Right renal pelvis (tissue), 4 donors: ENCODE measurements at places on chromosomes 7 and 10. TPM values are rescaled to one million over a fixed set of nuclear protein-coding genes. Genes with fewer than 3 reads are reported as not detected.

- DNase-seq = no peak
Measured at GRCh38 chr7:144024213-144024612, 24.1 kb downstream of the OR6B1 start.

DNA sequence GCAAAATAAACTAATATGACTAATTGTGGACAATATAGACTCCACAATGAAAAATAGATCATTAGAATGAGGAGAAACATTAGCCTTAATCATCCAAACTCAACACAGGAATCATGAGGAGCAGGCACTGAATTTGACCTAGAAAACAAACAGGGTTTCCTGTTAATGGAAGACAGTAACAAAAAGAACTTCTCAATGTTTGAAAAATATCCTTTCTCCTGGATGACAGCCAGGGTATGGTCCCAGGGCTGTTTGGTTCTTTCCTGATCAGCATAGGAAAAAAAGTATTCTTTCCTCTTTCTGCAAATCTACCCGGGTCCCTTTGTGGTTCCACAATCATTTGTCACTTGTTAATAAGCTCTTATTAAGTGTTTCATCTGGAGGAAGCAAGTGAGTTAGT lies 145.3 kb upstream of the SVIL start:
- no peak for DNase-seq

- peak; percentile 60 for DNase-seq
Measured at GRCh38 chr10:12960334-12960898, 41.1 kb downstream of the CCDC3 start.

GRCh38 chr7:48154792-48155413 lies 16.4 kb upstream of the ABCA13 start:
- DNase-seq = no peak

GRCh38 chr7:92421676-92422435 lies 25.4 kb upstream of the GATAD1 start:
- peak; percentile 14 for DNase-seq

ANXA8 gene
- polyA plus RNA-seq = 0.40 TPM

MEST gene
- polyA plus RNA-seq = 812 TPM

GRCh38 chr10:94546049-94546900 lies 687 bp downstream of the HELLS start:
- DNase-seq = no peak

GRCh38 chr7:98202367-98203195 lies 8.7 kb upstream of the BHLHA15 start:
- DNase-seq = no peak

AGBL3 gene
- 11.0 TPM for polyA plus RNA-seq

DNA sequence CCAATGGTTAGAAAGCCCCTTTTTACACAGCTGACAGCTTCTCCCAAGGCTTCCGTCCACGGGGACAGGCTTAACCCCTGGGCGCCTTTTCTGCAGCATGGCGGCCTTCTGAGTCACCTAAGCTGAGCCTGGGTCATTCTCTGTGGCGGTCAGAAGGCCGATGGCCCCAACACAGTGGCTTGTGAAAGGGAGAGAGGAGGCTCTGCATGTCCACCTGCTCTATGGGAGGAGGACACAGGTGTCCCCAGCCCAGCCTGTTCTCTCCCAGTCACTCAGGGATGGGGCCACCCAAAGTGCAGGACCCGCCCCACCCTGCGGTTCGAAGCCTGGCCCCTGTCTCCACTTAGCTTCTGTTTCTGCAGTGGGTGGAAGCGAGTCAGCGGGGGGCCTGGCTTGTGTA lies 20.4 kb upstream of the TTYH3 start:
- no peak for DNase-seq

DNA sequence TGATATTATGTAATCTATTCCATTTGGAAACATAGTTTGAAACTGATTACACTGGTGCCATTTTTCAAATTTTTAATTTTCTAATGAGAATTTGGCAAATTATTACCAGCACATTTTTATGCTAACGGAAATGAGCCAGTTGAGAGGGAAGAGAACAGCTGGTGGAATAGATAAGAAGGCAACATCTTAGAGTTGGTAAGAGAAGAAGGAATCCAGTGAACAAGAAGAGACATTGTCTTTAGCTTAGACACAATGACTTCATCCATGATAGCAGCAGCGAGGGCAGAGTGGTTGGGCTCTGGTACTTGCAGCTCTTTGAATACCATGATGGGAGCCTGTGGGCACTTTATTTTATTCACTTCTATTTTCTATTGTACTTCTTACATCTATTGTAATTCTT lies 89.6 kb downstream of the CHRM2 start:
- DNase-seq = no peak

DNA sequence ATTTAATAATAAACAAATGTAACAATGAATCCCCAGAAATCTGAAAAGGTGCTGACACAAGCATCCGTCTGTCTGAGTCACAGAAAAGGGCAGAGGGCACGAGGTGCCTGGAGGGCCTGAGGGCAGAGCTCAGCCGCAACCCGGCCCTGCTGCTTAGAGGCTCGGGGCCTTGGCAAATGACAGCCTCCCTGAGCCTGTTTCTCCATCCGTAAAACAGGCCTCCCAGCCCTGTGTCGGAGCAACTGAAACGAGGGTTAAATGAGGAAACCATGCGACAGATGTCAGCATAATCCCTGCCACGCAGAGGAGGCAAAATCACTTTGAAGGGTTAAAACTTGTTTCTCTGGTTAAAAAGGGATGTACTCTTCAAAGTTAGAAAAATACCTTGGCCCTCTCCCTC lies 24.9 kb downstream of the NUDT1 start:
- no peak for DNase-seq

DNA sequence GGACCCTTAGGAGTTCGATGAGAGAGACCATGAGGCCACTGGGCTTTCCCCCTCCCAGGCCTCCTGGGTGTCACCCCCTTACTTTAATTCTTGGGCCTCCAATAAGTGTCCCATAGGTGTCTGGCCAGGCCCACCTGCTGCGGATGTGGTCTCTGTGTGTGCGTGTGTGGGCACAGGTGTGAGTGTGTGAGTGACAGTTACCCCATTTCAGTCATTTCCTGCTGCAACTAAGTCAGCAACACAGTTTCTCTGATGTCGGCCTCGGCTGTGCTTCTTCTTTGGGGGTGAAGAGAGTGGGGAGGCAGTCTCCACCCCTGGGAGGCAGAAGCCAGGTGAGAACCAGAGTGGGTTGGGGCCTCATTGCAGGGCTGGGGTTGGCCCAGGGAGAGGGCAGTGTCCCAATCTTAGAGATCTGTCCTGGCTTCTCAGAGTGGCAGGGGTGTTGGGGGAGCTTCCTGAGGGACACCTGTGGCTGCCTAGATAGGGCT lies 1.5 kb downstream of the PVRIG start:
- no peak for DNase-seq

DNA sequence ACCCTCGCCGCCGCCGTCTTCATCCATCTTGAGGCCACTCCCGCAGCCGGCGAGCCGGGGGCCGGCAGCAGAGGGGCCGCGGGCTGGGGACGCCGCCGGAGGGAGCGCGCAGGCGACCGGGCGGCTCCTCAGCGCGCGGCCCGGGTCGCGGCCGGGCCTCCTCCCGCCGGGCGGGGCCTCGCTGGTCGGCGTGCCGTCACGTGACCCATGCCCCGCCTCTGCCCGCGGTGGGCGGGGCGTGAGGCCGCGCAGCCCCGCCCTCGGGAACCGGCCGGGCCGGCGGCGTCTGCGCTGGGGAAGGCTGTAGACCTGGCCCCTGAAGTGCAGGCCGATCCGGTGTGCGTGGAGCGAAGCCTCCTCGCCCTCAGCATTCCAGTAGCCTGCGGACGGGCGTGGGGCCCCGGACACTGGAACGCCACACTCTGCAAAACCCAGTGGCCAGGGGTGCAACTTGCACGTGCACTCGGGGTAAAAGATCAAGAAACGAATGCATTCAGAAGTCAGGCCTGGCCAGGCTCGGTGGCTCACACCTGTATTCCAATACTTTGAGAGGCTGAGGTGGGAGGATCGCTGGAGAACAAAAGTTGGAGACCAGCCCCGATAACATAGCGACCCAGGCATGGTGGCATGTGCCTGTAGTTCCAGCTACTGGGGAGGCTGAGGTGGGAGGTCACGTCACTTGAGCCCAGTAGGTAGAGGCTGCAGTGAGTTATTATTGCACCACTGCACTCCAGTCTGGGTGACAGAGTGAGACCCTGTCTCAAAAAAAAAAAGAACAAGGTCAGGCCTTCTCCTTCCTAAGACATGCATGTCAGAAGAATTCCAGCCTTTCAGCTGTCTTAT lies at the start of gene CYTH3:
TSS of gene CYTH3 (minus strand) at position 144 of the 843 bp plus-strand sequence. CDS start at position 27, 117 bp downstream.
- DNase-seq = peak; percentile 75

ATRNL1 gene
- 21.9 TPM for polyA plus RNA-seq

- no peak for DNase-seq
Measured at GRCh38 chr10:28505359-28505959, 27.5 kb upstream of the WAC start.

PDE6C gene
- polyA plus RNA-seq = 0.33 TPM

WASL gene
- 93.9 TPM for polyA plus RNA-seq

- no peak for DNase-seq
Measured at GRCh38 chr10:7933262-7933661, 115.0 kb downstream of the TAF3 start.

- DNase-seq = peak; percentile 47
Measured at GRCh38 chr10:49009199-49009979, 69.7 kb upstream of the LRRC18 start.

LRRC18 gene
- 0.18 TPM for polyA plus RNA-seq

CACNB2 gene
- 3.3 TPM for polyA plus RNA-seq

PTN gene
- polyA plus RNA-seq = 163 TPM

DNA sequence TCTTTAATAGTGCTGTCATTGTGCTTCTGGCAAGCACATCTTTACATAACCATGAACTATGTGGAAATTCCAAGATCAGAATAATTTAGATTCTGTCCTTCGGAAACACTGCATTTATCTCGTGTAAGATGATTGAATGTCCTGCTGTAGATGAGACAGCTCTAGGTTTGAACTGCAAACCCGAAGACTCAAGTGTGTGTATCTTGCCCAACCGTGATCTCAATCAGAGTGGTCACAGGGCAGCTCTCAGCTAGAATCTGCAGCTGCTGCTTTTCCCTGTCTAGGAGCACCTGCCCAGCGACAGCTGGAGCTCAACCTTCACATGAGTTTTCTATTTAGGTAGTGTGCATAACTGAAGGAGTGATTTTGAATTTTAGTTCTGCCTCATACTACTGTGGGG lies 17.5 kb upstream of the KIF20B start:
- no peak for DNase-seq

GRCh38 chr7:139936760-139937310 lies 107.8 kb downstream of the TBXAS1 start:
- DNase-seq = no peak

- DNase-seq = no peak
Measured at GRCh38 chr7:7701527-7701926, 16.9 kb downstream of the RPA3 start.

ZNF488 gene
- polyA plus RNA-seq = 7.8 TPM

ATP6V0A4 gene
- polyA plus RNA-seq = 76.9 TPM

GRCh38 chr10:31317652-31318381 lies 1.2 kb upstream of the ZEB1 start:
- DNase-seq = peak; percentile 26

FAM53B gene
- 28.1 TPM for polyA plus RNA-seq

DNA sequence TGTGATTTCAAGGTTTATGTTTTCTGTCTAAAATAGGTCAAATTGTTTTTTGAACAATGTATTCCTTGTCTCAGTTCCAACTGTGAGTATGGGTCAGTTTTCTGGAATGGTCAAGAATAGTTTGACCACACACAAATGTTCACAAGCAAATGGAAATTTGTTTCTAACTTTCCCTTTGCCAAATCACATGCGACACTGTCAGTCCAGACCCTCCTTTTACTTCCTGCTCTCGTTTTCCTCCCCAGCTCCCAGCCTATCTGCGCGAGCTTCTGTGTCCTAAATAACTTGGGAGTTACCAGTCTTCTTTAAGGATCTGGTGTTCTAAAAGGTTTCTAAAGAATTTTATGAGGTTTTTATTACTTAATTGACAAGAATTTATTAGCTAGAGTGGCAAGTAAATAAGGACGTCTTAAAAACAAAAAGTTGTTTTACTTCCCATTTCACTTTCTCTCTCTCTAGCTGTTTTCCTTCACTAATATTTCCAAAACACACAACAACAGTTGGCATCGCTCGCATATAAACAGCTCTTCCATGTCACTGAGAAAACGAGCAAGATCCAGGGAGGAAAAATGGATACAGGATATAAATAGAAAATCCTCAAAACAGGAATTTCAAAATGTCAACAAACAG lies 266.1 kb upstream of the KLF6 start:
- peak; percentile 63 for DNase-seq

- DNase-seq = no peak
Measured at GRCh38 chr10:80471001-80471400, 16.9 kb downstream of the TSPAN14 start.

SFXN3 gene
- 22.5 TPM for polyA plus RNA-seq

SLC26A4 gene
- 7.9 TPM for polyA plus RNA-seq

SLK gene
- polyA plus RNA-seq = 68.4 TPM

CYP2E1 gene
- polyA plus RNA-seq = 0.46 TPM

DNA sequence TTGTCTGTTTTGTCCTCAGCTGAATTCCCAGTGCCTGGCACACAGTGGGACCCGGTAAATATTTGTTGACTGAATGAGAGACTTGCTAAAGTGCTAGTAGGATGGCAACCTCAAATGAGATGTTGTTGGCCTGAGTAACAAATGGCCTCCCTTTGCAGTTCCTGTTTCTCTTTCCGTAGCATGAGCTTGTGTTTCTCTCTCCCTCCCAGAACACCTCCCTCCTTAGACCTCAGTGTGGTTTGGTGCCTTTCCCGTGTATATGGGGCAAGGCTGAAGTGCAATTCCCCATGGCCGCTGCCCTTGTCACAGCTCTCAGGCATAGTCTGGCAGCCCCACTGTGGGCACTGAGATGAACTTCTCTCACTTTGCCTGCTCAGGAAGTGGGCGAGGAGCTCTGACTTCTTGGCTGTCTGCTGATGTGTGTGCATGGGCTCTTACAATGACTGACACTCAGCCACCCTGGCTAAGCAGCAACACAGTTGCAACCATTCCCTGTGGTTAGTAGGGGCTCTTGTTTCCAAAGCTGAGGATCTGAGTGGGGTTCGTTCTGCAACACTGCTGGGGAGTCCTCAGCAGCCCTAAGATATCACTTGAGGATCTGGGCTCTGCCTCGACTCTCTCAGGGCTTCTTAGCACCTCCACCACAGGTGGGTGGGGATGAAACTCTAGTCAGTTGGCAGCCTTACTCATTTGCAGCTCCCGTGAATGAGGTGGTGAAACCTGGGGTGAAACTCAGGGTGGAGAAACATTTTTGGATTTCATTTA lies 136.1 kb downstream of the ICA1 start:
- DNase-seq = no peak

DNA sequence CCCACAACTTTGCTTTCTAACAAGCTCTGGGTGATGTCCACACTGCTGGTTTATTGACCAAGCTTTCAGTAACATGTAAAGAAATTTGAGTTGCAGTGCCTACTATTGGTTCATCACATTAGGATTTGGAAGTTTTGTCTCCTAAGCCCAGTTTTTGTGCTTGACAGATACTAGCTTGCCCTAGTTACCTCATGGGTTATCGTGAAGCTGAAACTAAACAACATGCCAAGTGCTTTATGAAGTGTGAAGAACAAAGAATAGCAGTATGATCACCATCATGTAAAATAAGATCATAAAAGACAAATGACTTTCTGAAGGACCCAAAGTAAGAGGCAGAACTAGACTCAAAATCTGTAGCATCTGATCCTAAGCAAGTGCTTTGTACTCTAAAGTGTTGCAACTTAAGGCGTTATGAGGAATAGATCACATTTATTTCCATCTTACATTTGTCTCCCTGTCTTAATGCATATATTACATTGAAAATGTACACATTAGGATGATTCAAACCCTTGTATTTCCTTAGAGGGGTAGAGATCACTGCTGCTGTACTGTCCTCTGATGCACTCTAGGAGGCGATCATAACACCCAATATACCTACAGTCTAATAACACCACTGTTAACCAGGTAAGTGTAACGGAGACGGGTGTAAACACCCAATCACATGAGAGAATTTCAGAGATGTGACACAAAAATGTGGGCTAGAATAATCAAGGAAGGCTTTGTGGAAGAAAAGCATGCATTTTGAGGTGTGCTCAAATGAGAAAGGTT lies 71.3 kb downstream of the NRCAM start:
- DNase-seq = no peak
